ENCODE measurements at places on chromosomes 6 and 20.

DNA sequence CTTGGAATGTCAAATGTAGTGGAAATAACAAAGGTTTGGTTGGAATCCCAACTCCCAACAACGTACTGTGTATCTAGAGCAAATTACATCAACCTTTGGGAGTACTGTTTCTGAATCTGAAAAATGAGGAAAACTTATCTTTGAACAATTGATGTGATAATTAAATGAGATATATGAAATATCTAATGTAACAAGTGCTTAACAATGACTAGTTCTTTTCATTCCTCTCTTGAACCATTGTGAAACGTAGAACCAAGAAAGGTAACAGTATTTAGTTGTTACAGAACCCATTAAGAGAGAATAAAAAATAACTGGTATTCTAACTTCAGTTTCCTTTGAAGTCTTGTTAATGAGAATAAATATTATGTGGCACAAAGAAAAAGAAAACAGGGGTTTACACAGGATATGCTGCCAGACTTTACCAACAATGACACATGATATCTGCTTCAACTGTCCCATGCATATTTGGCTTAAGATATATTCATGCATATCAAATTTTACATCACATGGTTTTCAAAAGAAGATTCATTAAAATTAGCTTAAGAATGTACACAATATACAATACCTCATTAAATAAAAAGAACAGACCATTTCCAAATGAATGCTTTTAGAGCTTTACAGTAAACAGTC, 111.8 kb downstream of the ATG5 start:
- DNase-seq, result no peak

DNA sequence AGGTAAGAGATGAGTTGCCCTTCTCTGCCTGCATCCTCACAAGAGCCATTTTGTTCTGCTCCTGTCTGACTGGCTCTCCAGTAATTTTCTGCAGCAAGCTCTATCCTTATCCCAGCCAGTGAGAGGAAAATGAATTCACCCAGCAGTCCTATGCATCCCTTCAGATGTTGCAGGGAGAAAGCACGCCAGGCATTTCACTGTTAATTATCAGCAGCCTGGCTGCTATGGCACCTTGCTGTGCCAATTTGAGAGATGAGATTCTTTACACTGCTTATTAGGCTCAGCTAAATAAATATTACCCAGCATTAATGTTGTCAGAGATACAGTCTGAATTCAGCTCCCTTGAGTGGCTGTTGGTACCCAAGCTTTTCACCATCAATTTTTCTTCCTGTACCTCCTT, 61.1 kb upstream of the SNAP25 start:
- no peak for DNase-seq

DNA sequence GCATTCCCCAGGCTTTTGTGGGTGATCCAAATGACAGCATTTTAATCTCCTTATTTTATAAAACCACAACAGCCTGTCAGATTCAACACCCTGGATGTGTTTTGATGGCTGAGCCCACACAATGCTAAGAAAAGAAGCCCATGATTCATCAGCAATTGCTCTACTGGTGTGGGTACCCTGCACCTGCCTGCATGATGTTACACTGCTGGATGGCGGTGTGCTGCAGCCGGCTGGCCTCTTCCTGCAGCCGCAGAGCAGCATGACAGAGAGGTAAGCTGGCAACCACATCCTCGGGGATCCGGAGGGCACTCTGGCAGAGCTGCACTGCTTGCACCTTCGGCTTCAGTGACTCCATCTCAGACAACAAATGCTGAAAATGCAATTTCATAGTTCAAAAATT, 327.5 kb downstream of the SYNE1 start:
- DNase-seq, result no peak

DNA sequence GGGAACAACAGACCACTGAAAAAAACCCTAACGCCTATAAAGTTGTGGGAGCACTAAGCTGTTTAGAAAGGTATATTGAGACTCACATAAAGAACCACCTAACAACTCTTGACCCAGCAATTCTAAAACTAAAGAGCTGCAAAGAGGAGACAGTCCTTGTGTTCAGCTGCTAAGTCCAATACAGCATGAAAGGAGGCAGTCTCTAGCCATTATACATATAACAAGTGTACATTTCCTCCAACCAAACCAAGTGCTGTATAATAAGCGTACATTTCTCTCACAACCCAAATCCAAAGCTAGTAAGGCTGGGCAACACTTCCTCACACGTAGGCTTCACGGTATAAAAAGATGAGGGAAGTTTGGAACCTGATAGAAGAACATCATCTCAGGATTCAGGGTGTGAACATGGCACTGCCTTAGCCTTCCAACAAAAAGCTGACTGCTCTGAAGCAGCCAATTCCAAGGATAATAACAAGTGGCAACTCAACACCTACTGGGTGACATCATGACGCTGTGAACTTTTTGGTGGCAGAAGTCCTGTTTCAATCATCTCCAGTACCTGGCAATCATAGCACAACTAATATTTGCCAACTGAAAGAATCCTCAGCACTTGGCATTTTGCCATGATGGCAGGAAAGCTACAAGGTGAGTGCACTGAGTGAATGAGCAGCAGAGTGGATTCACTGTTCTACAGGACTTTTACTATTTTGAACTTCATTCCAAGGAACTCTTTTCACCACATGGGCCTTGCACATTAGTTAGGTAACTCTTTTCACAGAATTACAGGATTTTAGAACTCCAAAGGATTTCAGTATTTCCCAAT, 16.6 kb downstream of the TBC1D20 start:
- no peak for DNase-seq

GRCh38 chr6:167441715-167442206, 116.9 kb downstream of the TTLL2 start:
- DNase-seq, result no peak

DNA sequence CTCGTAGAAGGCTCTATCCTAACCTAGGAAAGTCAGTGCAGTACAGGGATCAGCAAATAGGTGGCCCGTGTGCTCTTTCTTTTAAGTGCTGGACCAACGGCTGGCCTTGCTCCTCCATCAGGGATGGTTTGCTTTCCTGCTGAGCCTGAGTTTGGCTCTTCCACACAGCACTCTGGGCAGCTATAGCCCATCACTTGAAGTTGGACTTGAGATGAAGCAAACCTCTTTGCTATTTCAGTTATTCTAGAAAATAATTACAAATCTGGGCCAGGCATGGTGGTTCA, 66.9 kb upstream of the KCNK16 start:
- DNase-seq, result peak; percentile 68

GRCh38 chr6:118488631-118489030, 59.5 kb upstream of the PLN start:
- DNase-seq, result no peak

DNA sequence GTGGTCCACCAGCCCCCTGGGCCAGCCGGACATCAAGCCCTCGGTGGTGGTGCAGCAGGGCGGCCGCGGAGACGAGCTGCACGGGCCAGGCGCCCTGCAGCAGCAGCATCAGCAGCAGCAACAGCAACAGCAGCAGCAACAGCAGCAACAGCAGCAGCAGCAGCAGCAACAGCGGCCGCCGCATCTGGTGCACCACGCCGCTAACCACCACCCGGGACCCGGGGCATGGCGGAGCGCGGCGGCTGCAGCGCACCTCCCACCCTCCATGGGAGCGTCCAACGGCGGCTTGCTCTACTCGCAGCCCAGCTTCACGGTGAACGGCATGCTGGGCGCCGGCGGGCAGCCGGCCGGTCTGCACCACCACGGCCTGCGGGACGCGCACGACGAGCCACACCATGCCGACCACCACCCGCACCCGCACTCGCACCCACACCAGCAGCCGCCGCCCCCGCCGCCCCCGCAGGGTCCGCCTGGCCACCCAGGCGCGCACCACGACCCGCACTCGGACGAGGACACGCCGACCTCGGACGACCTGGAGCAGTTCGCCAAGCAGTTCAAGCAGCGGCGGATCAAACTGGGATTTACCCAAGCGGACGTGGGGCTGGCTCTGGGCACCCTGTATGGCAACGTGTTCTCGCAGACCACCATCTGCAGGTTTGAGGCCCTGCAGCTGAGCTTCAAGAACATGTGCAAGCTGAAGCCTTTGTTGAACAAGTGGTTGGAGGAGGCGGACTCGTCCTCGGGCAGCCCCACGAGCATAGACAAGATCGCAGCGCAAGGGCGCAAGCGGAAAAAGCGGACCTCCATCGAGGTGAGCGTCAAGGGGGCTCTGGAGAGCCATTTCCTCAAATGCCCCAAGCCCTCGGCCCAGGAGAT, 1.0 kb downstream of the POU3F2 start:
- peak; percentile 27 for DNase-seq

DNA sequence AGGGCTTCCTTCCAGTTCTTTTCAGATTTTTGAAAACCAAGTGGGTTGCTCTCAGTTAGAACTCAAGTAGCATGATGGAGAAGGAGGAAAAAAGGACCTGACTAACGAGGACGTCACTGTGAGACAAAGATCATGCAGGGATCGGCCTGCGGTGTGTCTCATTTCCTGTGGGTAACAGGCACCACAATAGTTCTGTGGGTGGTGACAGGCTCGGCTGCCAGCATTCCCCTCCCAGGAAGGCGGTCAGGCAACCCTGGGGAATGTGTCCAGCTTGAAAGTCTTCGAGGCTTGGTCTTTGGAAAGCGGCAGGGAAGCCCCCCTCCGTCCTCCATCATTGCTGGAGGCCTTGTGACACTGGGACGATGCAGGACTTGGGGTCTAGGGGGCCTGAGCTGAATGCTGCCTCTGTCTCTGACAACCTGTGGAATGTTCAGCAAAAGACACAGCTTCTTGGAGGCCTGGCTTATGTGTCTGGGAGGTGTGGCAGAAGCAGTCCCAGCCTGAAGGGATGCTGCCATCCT, 121.0 kb downstream of the BCAS1 start:
- DNase-seq, result peak; percentile 19

GRCh38 chr6:41027799-41028560, 11.0 kb downstream of the UNC5CL start:
- peak; percentile 74 for DNase-seq

DNA sequence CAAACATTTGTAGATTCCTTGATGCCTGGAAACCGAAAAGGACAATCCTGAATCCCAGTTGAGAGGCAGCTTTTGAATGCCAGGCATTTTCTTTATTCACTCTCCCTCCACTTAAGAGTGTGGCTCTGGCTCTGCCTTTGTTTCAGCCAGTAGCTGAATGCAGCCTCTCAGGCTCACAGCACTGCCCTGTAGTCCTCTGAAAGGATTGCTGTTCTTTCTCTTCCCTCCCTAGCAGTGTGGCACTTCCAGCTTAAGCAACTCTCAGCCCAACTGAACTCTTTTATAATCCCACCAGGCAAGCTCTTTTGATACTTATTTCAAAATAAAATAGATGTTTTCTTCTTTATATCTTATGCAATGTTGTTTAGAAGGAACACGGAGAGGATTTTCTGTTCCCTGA, 415.6 kb downstream of the GJA1 start:
- DNase-seq, result peak; percentile 82

DNA sequence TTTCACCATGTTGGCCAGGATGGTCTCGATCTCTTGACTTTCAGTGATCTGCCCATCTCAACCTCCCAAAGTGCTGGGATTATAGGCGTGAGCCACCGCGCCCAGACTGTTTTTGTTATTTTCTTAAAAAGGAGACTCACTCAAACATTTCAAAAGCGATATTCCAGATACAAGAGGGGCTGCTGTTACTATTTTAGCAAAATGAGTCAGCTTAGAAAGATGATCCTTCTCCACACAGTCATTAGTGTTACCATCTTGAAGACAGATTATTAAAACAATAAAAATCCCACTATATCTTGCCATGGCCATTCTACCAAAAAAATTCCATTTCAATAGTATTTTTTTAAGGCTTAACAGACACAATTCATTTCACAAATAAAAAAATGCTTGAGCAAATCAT, 102.8 kb downstream of the PREP start:
- no peak for DNase-seq

DNA sequence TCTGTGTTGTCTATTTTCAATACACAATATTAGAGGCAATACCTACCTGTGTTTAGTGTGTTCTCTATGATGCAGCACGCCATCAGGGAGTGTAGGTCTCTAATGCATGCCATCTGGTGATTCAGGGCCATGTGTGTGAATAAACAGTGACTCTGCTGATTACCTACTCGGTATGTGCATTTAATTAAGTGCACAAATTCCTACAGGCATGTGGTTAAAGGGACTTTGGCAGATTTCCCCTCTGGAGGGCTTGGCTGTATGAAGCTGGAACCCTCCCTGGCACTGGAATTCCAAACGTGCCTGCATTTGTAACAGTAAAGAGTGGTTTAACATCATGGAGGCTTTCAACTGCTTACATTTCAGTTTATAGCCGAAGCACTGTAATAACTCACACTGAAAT, 401.5 kb upstream of the SASH1 start:
- DNase-seq, result no peak

DNA sequence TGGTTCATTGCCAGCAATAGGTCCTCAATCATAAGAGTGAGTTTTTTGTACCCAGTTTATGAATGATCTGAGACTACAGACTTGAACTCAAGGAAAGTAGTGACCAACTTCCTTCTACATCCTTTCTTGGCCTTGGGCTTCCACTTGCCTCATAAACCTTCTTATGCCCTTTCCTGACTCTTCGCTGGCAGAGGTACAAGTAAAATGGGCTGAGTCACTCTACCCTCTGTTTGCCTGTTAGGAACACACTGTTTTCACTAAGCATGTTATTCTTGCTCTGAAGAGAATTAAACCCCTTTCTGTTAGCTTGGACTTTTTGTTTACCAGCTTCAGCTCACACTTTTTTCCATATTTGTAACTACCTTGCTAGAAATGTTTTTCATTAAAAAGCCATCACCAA, 74.4 kb downstream of the PKHD1 start:
- DNase-seq, result no peak

GRCh38 chr6:149400050-149400449, at the start of gene SUMO4:
Gene SUMO4, plus strand, starts transcription at chr6:149400262. Its CDS starts 130 bp downstream, at chr6:149400392.
- no peak for DNase-seq

- no peak for DNase-seq
Observed at GRCh38 chr20:17959257-17959627, 9.4 kb downstream of the SNX5 start.

GRCh38 chr20:37305079-37305478, 15.6 kb downstream of the MANBAL start:
- no peak for DNase-seq

DNA sequence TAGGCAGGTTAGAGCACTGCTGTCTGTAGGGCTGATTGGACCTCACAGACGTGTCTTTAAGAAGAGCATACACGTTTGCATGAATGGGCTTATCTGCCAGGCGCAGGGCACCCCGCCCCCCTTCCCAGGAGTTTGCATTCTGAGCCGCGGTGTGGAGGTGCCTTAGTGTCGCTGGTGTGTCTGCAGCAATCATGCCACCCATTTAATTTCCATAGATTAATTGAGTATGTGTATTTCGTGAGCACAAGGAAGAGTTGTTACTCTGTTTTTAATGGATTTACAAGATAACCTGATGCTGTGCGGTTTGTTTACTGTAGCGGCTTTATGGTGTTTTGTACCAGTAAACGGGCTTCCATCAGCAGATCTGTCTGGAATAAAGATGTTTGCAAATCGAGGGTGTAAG, 107.7 kb downstream of the ZDHHC14 start:
- DNase-seq, result no peak

- DNase-seq, result no peak
Observed at GRCh38 chr6:34580707-34581560, 24.8 kb upstream of the SPDEF start.
